Epithelial cell of esophagus (primary cell): ENCODE measurements at places on chromosomes 5 and 9.
A peak's percentile ranks its signal among the peaks of the same experiment; 100 is the strongest.

GRCh38 chr9:108704156-108704852 is 151.5 kb downstream of the ACTL7B start:
- DNase-seq = peak; percentile 44

- DNase-seq = peak; percentile 11
These were observed 85.9 kb downstream of the BOD1 start for GRCh38 chr5:173530547-173530946.

GRCh38 chr9:26802921-26803320 is 89.7 kb downstream of the CAAP1 start:
- no peak for DNase-seq

DNA sequence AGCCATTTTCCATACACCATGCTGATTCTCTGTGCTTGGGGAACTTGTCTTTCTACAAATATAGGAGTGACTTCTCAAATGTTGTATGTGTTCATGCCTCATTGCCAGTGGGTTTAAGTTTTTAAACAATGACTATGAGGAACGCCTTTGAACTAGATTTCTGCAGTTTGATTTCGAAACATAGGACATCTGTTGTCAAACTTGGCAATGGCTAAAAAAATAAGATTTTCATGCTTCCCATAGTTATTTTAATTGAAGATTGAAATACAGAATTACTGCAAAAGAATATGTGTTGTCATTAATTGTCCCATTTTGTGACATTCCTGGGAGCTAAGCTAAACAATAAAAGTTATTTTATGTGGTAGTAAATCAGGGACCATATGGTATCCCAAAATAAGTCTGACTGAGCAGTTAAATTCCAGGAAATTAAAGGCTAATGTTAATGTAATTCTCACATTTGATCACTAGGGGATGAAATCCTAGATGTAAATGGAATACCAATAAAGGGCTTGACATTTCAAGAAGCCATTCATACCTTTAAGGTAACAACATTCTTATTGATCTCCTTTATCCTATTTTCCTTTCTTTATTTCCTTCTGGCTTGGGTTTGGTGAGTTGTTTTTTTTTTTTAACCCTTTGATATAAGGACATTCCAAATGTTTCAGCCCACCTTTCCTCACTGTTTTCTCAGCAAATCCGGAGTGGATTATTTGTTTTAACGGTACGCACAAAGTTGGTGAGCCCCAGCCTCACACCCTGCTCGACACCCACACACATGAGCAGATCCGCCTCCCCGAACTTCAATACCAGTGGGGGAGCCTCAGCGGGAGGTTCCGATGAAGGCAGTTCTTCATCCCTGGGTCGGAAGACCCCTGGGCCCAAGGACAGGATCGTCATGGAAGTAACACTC is 116.7 kb downstream of the GOLPH3 start:
- DNase-seq = peak; percentile 73

DNA sequence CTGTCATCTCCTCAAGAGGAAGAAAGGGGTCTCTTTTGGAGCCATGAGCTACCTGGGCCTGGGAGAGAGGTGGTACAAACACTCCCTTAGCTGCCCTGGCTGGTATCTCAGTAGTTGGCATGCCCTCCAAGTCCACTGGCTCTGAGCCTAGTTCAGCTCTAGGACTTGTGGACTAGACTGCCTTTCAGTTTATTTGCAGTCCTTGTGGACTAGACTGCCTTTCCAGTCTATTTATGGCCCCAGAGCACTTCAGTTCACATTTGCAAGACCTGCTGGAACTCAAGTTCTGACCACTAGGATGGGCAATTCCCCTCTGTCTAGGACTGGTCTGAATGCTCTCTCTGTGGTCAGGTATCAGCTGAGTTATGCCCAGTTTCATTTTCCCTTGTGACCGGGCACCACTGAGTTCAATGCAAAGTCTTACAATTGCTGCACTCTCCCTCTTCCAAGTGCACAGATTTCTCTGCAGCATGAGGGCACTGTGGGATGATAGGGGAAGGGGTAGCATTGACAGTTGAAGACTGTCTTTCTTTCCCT is 1019.0 kb downstream of the TAF11L14 start:
- no peak for DNase-seq

DNA sequence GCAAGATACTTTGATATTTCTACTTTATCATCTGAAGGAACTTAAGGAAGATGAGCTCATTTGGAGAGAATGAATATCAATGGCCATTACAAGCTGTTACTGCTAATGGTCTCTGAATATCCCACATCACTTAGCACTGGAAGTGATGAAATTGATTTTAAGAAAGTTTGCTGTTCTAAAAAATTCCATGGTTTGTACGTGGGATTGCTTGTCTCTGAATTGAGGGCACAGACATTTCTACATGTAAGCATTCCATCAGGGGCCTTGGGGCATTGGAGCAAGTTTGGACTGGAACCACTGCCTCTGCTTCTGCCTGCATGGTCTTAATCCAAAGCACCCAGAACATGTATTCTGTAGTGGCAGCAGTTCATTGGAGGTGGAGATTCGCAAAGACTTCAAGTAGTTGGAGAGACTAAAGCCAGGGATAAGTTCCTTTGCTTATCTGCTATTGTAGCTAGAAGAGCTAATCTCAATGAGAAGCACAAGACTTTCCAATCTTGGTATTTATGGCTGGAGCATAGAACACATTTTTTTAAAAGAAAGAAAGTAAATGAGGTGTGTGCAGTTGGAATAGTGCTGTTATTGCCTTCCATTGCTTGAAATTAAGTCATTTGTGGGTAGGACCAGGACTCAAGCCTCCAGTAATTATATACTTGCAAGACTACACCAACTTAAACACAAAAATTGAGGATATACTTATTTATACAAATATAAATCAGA is 424.2 kb downstream of the SPATA31D1 start:
- DNase-seq = peak; percentile 81

DNA sequence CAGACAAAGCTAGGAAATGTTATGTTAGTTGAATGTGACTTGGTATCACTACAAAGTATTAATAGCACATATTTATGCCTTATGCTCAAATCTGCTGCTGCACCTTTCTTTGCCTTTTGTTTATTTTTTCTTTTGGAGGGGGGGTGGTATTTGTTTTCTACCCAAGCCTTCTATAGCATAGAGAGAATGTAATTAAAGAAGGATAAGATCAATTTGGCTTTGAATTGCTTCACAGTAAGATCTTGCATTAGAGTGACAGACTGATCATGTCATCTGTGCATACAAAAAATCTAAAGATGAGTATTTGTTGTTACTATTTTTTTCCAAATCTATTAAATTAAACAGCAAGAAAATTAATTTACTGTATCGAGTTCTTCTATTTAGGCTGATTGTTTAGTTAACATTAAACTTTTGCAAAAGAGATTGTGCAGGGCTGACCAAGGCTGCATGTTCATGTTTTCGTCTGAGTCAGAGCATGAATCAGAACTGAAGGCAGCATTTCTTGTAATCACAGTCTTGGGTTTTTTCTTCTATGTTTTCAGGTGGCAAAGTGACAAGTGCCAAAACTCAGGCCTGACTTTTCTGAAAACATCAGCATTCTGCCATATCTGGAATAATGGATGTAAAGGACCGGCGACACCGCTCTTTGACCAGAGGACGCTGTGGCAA is 1007.1 kb upstream of the WWC1 start:
- DNase-seq = peak; percentile 64
